Stimulated activated CD8-positive, alpha-beta memory T cell treated with anti-CD3 and anti-CD28 coated beads, Interleukin-4, amount 100 ng/mL, for 4 hours (primary cell): ENCODE measurements at places on chromosomes 6 and 20.

DNA sequence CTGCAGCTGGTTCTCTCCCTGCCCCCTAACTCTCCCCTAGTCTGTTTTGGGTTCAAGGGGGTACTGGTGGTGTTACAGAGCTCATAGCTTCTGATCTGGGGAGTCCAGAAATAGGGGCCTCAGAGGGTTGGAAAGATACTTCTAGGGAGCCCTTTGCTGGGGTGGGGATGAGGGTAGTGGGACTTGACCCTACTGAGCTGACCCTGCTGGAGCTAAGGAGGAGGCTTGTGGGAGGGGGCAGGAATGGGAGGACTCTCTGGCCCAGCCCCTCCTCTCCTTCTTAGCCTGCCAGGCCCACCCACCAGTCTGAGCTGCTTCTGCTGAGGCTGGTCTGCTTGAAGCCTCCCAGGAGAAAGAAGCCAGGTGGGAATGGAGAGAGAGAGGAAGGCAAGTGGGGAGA is at the start of gene EGFL8:
Gene EGFL8, plus strand, starts transcription at position 301 of the 400 bp plus-strand sequence. CDS start 1,571 bp downstream, outside the sequence.
- no peak for DNase-seq

GRCh38 chr20:63957004-63957689 is 931 bp upstream of the UCKL1 start:
- DNase-seq: no peak

GRCh38 chr6:63389191-63389844 is 69.5 kb upstream of the LGSN start:
- no peak for DNase-seq

DNA sequence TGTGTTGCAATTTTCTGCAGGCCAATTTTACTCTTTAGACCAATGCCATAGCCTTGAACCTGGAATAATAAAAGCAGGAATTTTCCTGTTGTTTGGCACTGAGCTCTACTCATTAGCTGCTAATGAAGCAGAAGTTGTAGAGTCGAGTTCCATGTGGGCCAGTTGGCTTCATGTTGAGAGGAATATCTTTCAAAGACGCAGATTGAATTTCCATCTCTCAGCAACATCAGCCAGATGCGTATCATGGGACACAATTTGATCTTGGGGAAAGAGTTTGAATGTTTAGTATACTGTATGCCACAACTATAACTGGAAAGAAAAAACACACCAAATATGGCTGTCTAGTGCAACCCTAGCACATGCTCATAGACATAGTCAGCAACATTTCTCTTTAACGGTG is 259.6 kb downstream of the BCKDHB start:
- DNase-seq: no peak

DNA sequence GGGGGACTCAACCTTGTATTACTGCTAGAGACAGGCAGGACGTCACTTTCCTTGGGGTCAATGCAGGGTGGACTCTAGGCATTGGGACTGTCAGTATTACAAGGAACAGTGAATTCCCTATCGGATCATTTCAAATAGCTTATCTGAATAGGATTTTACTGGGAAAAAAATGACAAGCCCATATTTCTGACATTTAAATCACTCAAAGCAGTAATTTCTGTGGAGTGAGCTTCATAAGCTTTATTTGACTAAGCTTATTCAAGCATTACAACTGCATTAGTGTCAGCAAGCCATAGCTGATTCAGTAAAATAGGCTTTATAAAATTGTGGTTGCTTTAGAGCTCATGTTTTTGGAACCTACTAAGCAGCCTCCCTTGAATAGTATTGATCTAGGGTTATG is 44.3 kb downstream of the TRDN start:
- no peak for DNase-seq

- DNase-seq: no peak
These were observed 249.7 kb downstream of the GMPR start for GRCh38 chr6:16487996-16488674.

GRCh38 chr20:50892394-50892793 is 38.8 kb downstream of the ADNP start:
- DNase-seq: no peak

DNA sequence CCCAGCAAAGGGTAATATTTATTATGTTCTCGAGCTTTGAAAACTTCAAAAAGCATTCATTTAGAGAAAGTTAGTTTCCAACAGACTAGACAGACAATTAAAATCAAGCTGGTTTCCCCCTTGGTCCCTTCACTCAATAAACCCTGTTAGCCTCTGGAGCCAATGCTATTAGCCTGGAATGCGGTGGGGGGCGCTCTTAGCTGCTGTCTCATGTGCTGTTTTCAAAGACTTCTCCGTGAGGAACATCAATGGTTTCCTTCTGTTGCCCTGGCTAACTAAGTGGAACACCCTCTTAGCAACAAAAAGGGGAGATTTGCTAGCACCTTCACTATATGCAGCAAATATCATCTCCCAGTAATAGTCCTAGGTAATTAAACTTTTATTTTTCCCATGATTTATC is 86.4 kb downstream of the LY86 start:
- DNase-seq: no peak

DNA sequence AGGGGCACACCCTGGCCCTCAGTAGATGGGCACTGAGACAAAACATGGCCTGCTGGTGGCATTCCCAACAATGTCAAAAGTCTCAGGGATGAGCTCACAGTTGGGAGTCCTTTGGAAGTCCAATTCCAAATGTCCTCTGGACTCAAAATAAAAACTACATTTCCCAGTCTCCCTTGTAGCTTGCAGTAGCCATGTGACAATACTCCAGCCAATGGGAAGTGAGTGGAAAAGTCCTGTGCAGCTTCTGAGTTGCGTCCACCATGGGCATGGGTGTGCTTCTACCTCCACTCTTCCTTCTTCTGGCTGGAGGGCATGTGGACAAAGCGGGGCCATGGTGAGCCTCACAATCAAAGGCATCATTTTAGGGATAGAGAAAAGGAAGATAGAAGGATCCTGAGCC is 5.8 kb upstream of the ADAM33 start:
- DNase-seq: no peak

- no peak for DNase-seq
These were observed 22.0 kb upstream of the SRC start for GRCh38 chr20:37323985-37324384.

- DNase-seq: no peak
These were observed 24.2 kb upstream of the KIF25 start for GRCh38 chr6:167973148-167973885.

DNA sequence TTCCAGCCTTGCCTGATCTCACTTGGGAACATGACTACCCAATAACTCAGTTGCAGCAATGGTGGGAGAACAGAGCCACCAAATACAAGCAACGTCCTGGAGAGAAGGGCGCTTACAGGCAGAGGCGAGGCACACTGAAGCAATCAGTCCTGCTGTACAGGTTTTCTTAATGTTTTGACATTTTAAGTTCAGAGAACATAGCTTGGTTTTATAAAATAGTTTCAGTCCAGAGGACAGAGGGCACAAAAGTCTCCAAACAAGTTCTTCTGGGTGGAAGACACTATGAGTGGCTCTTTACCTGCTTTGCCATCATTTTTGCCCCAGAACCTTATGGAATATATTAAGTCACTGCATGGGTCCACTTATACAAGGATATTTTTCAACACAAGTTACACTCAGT is 103.4 kb upstream of the KCNG1 start:
- DNase-seq: no peak

GRCh38 chr6:114323784-114324183 is 19.0 kb downstream of the HS3ST5 start:
- DNase-seq: no peak

DNA sequence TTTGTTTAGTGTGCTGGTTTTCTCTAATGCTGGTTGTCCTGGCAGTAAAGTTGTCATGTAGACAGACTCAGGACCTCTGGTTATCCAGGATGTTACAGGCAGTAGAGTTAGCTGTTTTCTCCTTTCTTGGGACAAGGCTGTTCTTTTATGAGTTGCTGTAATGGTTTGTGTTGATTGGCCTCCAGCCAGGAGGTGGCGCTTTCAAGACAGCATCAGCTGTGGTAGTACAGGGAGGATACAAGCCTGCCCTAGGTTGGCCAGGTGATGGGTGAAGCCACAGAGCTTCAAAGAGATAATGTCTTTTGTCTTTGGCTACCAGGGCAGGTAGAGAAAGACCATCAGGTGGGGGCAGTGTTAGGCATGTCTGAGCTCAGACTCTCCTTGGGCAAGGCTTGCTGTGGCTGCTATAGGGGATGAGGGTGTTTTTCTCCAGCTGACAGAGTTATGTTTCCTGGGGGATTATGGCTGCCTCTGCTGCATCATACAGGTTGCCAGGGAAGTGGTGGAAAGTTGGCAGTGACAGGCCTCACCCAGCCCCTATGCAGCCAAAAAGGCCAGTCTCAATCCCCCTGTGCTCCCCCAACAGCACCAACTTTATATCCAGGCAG is 127.2 kb upstream of the TAB2 start:
- no peak for DNase-seq

DNA sequence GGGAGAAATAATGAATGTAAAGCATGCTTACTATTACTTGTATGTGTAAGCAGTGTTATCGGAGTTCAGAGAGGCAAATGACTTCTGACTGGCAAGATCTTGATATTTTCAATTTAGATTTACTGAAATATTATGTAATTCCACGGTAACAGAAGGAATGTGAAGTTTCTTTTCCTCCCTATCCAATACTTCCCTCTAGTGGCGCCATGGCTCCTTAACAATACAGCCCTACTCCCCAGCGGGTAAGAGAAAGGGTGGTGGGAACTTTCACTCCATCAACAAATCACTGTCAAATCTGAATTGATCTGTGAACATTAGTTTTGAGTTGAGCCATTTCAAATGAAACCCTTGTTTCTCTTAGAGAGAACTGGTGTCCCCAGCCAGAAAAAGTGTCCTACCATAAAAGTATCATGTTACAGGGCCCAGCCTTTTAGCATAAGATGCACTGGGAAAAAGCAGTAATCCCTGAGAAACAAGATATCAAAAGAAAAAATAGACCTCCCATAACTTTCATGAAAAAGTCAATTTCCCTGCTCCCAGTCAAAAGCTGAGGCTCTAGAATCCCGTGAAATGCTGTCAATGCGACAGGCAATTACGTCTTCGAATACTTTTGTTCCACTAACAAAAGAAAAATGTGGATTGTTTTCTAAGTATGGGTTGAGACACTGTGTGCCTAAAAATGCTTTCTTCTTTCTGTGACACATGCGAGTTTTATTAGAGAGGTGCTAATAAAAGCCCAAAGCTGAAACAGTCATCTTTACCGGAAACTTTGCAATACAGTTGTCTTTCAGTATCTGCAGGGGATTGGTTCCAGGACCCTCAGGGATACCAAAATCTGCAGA is 12.9 kb downstream of the COX7A2 start:
- DNase-seq: no peak

DNA sequence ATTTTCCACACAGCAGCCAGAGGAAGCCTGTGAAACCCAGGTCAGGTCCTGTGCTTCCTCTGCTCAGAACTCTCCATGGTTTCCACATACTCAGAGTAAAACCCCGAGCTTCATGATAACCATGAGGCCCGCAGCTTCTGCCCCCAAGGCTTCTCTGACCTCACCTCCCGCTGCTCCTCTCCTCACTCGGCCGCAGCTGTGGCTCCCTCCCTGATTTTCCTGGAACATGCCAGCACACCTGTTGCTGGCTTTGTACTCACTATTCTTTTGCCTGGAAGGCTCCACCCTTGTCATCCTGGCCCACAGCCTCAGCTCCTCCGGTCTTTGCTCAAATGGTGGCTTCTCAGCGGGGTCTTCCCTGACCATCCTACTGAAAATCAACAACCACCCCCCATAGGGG is 341.7 kb downstream of the PREX1 start:
- no peak for DNase-seq

- DNase-seq: no peak
These were observed 3.5 kb upstream of the RAMACL start for GRCh38 chr6:166589786-166590574.

DNA sequence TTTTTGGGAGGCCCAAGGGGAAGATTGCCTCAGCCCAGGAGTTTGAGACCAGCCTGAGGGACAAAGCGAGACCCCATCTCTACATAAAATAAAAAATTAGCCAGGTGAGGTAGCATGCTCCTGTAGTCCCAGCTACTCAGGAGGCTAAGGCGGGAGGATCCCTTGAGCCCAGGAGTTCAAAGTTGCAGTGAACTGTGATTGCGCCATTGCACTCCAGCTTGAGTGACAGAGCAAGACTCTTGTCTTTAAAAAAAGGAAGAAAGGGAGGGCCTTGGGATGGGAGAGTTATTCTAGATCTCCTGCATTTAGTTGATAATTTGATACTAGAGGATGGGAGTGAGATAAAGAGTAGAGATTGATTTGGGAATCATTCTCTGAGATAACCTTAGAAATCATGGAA is 68.1 kb downstream of the ITCH start:
- no peak for DNase-seq

- no peak for DNase-seq
These were observed 17.5 kb downstream of the C20orf173 start for GRCh38 chr20:35511814-35512420.

DNA sequence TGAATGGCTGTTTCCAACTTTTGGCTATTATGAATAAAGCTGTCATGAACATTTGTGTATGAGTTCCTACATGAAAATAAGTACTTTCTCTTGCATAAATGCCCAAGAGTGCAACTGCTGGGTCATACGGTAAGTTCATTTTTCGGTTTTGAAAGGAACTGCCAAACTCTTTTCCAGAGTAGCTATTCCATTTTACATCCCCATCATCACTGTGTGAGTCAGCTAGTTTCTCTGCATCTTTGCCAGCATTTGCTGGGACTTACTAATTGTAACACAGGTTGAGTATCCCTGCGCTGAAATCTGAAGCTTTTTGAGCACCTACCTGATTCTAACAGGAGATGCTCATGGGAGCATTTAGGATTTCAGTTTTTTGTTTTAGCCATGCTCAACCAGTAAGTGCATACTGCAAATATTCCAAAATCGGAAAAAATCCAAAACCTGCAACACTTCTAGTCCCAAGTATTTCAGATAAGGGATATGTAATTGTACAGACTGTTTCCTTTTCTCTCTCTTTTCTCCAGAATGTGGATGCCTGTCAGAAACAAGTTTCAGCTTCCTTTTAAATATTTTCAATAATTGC is 118.4 kb downstream of the DTNBP1 start:
- DNase-seq: no peak

GRCh38 chr6:72825315-72825911 is 203.5 kb downstream of the KCNQ5 start:
- no peak for DNase-seq

GRCh38 chr6:166448432-166448831 is 65.7 kb upstream of the MPC1 start:
- DNase-seq: no peak

DNA sequence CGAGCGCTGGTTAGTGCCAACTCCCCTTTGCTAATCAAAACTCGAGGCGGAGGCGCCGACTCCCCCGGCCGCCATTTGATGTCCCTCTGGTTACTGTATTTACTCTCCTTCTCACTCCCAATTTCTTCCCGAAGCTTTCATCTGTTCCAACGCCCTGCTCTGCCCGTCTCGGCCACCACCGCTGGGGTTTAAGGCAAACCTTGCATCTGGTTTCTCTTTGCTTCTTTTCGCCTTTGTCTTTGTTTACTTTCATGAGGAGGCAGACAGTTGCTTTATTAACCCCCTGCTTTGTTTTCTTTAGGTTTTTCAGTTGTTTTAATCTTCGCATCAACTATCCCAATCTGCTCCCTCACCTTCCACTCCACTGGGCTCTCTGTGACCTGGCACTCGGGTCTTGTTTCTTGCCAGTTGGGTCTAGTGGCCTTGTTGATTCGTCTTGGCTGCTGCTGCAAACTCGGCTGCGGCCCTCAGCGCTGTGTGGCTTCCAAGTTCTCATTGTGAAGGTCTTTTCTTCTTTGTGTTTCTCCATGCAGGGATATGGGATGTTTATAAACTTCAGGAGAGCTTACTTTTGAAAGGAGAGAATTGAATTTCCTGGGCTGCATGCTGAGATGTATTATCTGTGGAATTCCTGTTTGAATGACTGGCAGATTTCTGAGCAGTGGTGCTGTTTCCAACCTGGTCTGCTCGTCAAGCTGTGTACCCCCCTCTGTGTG is 155.1 kb downstream of the CDC5L start:
- no peak for DNase-seq

- DNase-seq: no peak
These were observed 176.9 kb downstream of the FOXA2 start for GRCh38 chr20:22407237-22408193.
